ENCODE measurements at places on chromosomes 11 and 22.

GRCh38 chr11:83778596-83778995, 492.4 kb upstream of the CCDC90B start:
- DNase-seq = no peak

DNA sequence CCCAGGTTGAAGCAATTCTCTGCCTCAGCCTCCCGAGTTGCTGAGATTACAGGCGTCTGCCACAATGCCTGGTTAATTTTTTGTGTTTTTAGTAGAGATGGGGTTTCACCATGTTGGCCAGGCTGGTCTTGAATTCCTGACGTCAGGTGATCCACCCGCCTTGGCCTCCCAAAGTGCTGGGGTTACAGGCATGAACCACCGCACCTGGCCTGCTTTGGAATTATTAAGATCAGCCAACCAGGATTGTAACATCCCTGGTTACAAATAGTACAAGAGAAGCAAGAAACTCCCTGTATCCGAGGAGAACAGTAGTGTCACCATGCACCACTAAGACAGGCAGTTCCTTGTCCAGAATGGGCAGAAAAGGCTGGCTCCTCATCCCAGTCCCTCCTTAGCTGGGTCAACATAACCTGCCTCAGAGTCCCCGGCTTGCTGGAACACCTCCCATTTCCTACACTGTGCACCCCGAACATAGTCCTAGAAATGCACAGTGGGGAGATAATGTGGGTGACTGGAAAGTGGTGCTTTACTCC, 77.2 kb upstream of the INCENP start:
- no peak for DNase-seq

DNA sequence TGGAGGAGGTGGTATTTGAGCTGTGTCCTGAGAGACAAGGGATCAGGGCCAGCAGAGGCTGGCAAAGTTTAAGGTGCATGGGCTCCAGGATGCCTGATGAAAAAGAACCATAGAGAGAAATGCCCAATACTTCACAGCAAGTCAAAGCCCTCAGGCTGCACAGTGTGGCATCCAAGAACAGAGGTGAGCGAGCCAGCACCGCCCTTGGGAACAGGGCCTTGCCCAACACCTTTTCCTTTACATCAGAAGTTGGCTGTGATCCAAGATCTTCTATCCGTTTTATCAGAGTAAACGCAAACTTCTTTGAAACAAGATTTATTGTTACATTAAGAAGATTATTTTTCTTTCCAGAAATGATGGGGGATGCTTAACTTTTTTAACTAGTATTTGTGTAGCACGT, 1.4 kb downstream of the B3GNT6 start:
- no peak for DNase-seq

DNA sequence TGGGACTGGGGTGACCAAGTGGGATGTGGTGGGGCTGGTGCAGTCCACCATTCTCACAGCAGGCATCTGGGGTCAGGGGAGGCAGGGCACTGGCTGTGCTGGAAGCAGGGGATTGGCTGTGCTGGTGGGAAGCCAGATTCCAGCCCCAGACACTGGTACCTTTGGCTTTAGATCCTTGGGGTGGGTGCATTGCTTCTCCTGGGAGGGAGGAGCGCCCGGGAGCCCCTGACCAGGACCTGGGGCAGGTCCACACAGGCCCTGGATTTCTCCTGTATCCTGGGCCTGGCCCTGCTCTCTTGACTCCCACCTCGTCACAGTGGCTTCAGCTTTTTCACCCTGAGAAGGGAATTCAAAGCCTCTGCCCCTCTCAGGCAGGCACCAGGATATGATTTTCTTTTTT, 38.5 kb downstream of the ST3GAL4 start:
- DNase-seq = no peak

- no peak for DNase-seq
Measured at GRCh38 chr11:8228231-8228630, 35.4 kb downstream of the LMO1 start.

- no peak for DNase-seq
Measured at GRCh38 chr22:27596133-27596870, 205.3 kb downstream of the MN1 start.

DNA sequence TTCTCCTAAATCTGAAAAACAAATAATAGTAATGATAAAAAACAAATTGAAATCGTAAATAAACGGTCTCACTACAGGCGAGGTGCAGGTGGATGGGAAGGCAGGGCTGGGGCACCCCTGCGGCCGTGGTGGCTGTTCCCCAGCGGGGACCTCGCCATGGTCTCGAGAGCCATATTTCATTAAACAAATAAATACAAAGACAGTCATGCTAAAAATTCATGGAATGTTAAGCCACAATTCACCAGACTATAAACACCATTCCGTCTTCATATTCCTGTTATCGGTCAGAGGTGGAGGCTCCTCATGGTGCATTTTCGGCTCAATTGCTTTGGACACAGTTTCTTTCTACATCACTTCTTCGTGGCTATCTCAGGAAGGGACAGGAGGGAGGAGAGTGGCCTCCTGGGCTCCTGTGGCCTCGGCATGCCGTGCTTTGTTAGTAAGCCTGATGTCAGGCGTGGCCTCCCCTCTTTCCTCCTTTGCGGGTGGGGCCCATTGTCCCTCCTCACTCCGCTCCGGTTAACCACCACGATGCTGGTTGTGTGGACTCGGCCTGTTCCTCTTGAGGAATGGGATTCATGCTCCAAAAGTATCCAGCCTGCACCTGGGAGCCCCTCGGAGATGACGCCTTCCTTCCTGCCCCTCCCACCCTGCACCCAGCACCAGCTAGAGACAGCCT, 16.1 kb upstream of the BRSK2 start:
- no peak for DNase-seq

DNA sequence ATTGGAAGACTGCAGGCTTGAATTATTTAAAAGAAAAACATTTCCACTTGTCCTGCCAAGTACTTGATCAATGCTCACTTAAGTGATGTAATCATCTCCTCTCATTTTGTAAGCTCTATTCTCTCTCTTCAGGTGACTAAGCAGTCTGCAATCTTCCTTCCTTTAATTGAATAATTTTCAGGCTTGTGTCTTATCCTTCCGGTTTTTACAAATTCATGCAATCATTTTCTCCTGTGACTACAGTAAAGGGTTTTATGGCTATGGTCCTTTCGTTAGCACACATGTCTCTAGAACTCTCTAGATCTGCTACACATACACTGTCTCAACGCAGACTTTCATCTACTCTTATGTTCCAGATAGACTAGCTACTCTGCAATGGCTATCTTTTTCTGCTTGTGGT, 12.6 kb upstream of the UPB1 start:
- DNase-seq = no peak

- DNase-seq = no peak
Measured at GRCh38 chr11:70556884-70557741, 158.8 kb downstream of the CTTN start.

DNA sequence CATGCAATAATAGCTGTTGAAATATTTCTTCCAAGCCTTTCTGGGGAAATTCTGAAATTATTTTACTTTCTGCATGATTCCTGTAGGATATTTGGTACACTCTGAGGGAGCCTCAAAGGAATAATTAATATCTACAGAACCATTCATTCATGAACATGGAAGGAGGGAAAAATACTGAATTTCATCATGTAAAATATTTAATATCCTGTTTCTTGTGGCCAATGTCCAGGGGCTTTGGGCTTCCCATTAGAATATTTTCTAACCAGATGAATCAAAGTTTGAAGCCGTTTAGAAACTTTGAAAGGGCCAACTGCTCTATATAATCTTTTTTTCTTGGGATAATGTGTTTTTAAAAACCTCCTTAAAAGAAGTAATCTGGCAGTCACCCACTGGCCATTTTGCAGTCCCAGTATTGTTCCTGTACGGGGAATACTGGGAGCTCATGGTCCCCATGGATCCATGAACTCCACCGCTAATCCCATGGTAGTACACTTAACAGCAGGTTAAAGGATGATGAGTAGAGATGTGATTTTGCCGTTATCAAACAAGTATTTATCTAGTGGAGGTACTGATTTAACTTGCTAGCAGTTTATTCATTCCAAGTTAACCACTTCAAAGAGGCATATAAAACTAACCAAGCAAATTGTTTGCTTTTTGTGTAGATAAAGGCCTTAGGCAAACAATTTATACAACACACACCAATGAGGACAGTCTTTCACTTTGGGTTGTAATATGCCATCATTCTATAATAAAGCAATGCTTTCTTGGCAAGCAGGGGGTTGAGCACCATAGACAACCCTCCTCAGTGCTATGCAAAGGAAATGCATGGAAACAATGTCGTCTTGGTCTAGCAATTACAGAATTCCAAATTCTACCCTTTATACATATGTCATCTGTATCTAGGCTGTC, 34.5 kb upstream of the BLID start:
- no peak for DNase-seq

DNA sequence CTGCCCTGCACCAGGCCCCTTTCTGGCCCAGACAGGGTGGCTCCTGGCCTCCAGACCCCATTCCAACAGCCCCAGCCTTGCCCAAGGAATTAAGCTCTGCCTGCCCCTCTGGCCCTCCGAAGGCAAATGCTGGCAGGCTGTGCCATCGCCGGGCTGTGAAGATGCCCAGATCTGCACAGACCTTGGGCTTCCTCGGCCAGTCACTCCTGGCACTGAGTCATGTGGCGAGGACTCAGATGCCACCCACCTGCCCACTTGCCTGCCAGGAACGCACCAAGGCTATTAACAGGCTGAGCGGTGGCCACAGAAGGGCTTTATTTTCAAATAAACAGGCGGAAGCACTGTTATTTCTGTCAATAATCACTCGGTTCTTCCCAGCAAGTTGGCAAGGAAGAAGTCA, 50.3 kb upstream of the TTLL12 start:
- no peak for DNase-seq

- DNase-seq = no peak
Measured at GRCh38 chr22:36198536-36198935, 3.1 kb downstream of the APOL4 start.

GRCh38 chr11:26329206-26329605, 2.7 kb upstream of the ANO3 start:
- no peak for DNase-seq

DNA sequence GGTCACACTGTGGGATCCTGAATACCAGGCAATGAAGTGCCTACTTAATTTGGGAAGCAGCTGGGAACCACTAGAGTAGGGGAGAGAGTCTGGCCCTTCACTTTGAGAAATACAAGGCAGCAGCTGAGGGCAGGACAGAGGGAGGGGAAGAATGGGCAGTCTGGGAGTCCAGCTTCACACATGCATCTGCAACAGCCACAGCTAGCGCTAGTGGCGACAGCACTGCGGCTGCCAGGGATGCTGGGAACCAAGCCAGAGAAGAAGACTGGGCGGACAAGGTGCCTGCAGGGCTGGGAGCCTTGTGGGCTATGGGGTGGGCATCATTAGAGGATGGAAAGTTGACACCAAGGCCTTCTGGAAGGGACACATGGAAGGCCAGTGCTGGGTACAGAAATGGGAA, 15.8 kb downstream of the SCUBE2 start:
- DNase-seq = no peak
